ENCODE measurements at places on chromosomes 1 and 21.

- peak; percentile 71 for DNase-seq
Measured at GRCh38 chr1:182781841-182782586, 7.6 kb upstream of the NPL start.

- DNase-seq, result no peak
Measured at GRCh38 chr1:171141688-171142415, 43.2 kb upstream of the FMO2 start.

GRCh38 chr1:221165839-221166500 is 286.7 kb downstream of the HLX start:
- DNase-seq, result no peak

GRCh38 chr21:18117176-18117575 is 127.5 kb upstream of the CHODL start:
- DNase-seq, result no peak

DNA sequence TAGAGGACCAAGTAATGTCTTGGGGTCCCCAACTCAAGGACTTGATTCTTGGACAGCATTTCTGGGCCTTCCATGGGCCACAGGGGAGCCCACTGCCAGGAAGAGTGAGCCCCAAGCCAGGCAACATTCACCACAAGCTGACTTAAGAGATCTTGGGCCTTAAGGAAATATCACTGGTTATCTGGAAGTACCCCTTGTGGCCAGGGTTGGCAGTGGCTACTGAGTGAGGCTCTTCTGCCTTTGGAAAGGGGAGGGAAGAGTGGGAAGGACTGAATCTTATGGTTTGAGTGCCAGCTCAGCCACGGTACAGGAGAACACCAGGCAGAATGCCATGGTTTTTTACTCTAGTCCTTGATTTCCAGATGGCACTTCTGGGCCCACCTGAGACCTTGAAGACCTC is 228.9 kb upstream of the RGS18 start:
- no peak for DNase-seq

GRCh38 chr1:212650228-212650627 is 41.7 kb downstream of the ATF3 start:
- no peak for DNase-seq

DNA sequence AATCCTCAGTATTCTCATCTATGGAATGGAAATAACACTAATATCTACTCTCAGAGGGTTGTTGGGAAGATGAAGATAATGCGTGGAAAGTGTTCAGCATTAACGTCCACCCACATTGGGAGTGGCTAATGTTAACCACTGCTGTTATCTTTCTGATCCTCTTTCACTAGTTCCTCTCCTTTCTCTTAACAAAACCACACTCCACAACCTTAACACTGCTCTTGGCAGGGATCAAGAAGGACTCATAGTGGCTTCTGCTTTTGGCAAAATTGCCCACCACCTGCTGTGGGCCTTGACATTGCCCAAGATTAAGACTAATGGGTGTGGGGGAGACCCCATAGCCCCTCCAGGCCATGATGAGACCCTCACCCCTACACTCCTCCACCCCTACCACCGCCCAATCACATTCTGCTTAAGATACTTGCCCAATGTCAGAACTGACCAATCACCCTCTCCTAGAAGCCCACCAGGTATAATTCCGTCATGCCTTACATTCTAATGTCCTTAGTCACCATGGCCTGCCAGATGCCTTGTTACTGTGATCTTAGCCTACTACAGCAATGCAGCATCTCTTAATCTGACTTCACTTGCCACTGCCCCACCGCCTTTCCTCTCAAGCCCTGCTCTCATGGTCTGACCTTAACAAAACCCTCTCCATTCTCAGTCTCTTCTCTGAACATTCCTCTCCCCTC is 27.1 kb downstream of the DHCR24 start:
- DNase-seq, result no peak

DNA sequence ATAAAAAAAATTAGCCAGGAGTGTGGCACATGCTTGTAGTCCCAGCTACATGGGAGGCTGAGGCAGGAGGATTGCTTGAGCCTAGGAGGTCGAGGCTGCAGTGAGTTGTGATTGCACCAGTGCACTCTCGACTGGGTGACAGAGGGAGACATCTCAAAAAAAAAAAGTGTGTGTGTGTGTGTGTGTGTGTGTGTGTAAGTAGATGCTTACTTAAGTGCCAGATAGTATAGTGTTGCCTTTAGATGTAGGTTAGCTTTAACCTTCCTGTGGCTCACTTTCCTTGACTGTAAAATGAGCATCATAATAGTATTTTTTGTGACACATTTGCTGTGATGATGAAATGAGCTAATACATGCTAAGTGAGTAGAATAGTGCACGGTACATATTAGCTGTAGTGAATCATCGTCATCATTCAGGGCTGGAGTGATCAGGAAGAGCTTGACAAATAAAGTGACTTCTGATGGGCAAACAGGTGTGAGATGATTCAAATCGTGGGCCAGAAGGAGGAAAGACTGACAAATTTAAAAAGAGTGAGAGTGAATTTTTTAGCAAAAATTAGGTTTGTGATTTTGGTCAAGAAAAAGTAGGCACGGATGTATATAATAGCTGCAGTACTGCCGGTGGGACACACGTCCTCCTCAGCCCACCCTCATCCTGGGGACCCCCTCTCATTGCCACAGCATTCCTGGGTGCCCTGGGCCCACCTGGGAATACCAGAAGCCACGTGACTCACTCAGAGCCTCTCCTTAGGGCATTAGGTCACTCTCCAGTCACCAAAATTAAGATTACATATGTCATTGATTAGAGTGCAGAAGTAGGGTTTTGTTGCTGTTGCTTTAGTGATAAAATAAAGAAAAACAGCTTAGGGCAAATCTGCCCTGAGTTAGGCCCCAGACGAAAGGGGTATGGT is 33.9 kb downstream of the EIF2D start:
- DNase-seq, result peak; percentile 76

DNA sequence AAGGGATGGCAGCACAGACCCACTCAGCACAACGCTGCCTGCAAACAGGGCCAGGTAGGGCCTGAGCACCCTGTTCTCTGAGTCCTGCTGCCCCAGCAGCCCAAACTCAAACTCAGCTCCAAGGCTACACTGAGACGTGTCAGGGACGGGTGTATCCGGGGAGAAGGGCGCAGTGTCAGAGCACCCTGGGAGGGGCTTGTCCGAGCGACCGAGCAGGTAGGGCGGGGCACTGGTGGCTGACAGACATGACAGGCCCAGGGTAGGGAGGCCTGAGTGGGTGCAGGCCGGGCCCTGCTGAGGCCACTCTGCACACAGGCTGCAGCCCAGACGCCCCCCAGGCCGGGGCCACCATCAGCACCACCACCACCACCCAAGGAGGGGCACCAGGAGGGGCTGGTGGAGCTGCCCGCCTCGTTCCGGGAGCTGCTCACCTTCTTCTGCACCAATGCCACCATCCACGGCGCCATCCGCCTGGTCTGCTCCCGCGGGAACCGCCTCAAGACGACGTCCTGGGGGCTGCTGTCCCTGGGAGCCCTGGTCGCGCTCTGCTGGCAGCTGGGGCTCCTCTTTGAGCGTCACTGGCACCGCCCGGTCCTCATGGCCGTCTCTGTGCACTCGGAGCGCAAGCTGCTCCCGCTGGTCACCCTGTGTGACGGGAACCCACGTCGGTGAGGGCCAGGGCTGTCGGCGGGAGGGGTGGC is 5.5 kb downstream of the SCNN1D start:
- DNase-seq, result no peak

DNA sequence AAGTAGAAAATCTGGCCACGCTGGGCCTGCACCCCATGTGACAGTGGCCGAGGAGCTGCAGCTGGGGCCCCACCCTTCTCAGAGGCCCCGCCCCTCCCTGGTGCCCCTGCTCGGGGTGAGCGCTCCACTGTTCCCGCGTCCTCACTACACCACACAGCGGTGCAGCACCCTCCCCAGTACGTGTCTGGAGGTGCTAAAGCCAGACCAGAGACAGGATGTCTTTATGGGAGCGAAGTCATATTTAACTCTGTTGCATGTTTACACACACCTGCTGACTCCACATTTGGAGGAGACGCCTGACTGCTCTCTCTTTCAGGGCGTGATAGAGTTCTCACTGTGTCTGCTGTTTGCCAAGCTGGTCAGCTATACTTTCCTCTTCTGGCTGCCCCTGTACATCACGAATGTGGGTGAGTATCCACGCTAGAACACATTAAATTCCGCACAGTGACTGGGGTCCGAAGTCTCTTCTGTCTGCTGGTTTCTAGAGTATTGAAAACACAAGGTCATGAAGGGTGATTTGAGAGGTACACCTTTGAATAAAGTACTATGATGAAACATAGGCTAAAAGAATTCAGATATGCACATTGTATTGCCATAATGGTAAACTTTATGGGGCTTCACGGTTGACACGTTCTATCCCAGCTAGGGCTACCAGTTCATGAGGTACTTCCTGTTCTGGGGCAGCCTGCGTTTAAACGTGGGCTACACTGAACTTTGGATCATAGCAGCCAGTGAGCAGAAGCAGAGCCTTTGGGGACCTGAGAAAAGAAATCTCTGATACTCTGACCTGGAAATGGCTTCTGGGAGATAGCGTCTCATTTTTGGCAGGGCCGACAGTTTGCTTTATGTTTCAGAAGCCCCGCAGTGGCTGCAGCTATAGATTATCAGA is 48.4 kb downstream of the SLC37A1 start:
- no peak for DNase-seq

GRCh38 chr21:20970691-20971090 is 27.5 kb upstream of the NCAM2 start:
- DNase-seq, result no peak

GRCh38 chr1:102435483-102435882 is 438.8 kb upstream of the OLFM3 start:
- no peak for DNase-seq

DNA sequence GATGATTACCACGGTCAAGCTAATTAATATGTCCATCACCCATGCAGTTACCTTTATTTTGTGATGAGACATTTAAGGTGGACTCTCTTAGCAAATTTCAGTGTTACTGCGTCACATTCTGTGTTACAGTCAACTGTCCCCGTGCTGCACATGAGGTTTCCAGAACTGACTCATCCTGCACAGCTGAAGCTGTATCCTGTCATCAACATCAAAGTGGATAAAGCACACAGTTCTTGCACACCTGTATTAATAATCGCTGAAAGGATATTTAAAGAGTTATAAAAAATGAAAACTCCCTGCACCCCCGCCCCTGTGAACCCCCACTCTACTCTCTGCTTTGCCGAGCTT is 3.4 kb upstream of the KRTAP10-5 start:
- no peak for DNase-seq

- no peak for DNase-seq
Measured at GRCh38 chr1:92747735-92748134, 37.2 kb downstream of the EVI5 start.

DNA sequence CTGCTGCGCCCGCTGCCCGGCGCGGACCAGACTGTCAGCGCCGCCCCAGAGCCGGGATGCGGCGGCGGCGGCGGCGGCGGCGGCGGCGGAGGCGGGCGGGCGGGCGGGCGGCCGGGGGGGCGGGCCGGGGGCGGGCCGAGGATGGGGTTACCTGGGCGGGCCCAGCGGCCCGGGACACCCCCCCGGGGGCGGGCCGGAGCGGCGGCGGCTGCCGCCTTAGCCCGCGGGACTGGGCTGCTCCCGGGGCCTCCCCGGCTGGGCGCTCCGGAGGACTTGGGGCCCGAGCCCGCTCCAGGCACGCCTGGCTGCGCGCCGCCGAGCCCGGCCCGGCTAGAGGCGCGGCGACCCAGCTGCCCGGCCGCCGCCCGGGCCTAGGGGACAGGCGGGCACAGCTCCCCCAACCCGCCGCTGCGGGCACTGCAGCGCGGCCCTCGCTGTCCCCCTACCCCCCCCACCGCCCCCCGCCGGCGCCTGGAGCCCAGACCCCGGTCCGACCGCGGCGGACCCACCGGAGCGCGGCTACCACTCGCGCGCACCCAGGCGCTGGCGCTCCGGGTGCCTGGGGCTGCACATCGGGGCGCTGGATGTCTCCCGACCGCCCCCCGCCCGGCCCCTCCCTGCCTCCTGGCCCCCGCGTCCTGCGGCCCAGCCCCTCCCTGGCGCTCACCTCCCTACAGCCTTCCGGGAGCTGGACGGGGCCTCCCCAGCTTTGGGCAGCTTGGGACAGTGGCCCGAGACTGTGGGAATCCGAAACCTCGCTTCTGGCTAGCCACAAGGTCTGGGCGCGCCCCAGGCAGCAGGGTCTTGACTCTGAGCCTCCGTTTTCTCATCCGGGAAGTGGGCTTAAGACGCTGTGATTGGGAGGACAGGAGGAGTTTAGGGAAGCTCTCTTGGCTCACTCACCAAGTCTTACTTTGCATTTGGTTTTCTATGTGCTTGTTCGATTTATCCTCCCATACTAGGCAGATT is at the start of gene WNT4:
TSS of gene WNT4 (minus strand) at position 33 of the 969 bp plus-strand sequence. CDS start 175 bp downstream, outside the sequence.
- DNase-seq, result peak; percentile 9

- DNase-seq, result no peak
Measured at GRCh38 chr1:91980663-91981062, 31.5 kb downstream of the BRDT start.

DNA sequence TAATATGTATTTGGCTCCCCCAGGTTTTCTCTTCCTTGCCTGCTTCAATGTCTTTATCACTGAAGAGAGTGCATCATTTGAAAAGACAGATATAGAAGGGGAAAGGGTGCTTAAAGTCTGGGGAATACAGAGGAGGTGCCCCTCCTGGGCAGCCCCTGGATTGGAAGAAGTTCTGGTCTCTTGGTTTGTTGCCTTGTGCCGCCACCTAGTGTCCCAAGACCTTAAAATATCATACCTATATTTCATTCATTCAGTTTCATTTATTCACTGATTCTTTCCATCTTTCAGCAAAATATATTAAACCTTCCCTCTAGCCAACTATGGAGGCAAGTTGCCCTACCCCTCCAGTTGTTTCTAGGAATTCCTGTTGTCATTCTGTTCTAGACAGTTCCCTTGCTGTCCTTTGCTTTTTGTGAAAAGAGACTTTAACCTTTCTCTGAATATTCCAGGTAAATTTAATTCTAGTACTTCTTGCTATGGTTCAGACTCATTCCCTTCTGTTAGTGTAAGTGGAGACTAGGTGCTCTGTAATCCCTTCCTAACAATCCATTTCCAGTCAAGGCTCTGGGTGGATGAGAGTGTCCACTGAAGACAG is 56.1 kb downstream of the MEF2D start:
- no peak for DNase-seq

DNA sequence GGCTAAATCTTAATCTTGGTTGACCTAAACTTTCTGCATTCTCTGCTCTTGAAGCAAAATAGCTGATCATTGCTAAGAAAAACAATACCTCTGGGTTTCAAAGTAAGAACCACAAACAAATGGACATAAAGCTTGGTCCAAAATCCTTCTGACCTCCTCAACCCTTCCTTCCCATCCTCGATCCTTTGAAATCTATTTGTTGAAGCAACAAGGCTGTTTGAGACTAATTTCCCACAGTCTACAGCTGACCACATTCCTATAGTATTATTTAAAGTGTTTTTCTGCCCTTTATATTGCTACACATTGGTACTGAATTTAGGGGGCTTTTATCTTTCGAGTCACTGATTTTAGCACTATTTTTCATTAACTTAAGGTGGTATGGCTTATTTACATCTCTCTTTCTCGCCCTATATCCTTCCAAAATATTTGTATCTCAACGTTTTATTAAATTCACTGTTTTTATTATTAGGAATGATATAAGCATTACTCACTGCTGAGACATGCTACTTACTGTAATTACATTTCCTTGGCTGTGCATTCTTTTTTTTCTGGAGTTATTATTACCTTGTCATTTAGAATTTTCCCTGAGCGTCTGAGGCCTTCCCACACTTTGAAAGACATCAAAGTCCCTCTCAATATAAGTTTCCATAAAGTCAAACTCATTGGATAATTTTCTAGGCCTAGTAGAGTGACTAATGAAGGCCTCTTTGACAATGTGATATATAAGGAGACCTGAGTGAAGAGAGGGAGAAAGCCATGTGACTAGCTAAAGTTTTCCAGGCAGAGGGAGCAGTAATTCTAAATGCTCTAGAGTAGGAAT is 73.9 kb downstream of the RAB3GAP2 start:
- DNase-seq, result no peak
